Prostate gland (tissue), 2 donors: ENCODE measurements at places on chromosomes 7 and 10. TPM values are rescaled to one million over a fixed set of nuclear protein-coding genes. Genes with fewer than 3 reads are reported as not detected.

DNA sequence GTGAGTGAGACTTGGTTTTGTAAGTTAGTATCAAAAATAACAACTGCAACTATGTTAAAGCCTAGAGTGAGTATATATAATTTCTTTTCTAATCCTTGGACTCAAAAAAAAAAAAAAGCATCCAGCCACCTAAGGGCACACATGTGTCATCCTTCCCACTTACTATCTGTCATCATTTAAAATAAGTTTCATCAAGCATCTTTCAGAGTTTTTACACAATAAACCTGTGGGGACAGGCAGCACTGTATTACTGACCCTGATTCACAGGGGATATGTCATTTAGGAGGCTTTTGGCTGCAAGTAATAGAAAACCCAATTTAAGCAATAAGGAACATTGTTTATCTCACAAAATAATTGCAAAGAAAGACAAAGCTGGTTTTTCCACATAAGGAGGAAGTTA, 32.3 kb upstream of the OSBPL3 start:
- DNase-seq: no peak

GRCh38 chr7:156179872-156180390, 367.7 kb upstream of the SHH start:
- no peak for DNase-seq

DNA sequence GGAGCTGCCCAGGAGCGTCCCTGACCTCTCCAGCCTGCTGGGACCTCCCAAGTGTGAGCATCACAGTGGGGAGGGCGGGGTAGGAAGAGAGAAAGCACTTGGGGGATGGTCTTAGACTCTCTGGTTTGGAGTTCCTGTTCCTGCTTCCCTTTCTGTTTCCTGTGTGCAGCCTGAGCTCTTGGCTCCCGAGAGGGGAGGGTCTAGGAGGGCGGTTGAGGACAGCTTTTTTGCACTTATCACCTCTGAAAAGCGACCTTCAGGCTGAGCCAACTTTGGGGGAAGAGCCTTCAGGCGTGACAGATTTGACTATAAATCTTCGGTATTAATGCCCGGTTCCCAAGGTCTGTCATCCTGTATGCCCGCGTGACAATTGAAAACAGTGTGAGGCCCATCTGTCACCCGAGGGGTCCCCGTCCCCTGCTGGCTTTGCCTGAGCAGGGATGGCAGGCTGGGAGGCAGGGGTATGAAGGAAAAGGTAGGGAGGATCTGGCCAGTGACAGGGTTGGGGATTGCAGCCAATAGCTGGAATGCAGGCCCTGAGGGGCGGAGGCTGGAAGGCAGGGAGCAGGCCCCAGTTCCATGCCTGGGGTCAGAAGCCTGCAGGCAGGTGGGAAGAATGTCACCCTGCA, 78.6 kb downstream of the CDH23 start:
- no peak for DNase-seq

- DNase-seq: no peak
Measured at GRCh38 chr7:7148798-7149481, 33.4 kb upstream of the C1GALT1 start.

DNA sequence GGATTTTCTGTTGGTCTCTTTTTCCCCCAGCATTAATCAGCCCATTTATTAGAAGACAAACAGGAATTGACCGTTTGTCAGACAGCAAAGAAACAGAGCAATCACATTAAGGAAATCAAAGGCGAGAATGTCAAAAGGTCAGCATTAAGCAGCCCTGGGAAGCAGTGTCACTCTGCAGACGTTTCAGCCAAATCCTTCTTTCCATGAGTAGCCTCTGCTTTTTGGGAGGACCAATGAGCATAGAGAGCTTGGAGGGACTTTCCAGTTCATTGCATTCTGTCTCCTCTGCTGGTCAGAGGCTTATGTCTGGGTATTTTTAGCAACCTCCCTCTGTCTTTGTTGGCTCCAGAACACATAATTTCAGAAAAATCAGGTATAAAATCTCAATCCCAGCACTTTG, 481.4 kb downstream of the GALNT17 start:
- no peak for DNase-seq

DNA sequence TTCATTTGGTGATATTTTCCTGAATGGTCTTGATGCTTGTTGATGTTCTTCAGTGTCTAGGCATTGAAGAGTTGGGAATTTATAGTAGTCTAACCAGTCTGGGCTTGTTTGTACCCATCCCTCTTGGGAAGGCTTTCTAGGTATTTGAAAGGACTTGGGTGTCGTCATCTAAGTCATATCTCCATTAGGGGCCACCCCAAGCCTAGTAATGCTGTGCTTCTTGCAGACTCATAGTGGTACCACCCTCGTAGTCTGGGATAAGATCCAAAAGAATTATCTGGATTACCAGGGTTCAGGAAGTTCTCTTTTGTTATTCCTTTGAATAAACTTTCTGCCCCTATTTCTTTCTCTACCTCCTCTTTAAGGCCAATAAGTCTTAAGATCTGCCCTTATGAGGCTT, 319.4 kb upstream of the MYO3A start:
- no peak for DNase-seq

DNA sequence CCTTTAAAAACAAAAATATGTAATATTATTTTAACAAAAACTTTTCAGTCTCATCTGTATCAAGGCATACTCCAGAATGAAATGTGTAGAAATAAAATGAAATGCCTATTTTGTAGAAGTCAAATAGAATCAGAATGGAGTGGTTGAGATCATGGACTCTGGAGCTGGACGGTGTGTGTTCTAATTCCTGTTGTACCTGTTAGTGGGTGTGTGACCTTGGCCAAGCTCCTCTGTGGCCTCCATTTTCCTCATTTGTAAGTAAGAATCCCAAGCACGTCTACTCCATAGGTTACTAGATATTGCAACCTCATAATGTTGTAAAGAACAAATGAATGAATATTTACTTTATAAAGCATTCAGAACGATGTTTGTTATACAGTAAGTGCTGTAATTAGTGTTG, 74.9 kb downstream of the HDAC9 start:
- no peak for DNase-seq

- no peak for DNase-seq
Measured at GRCh38 chr7:103524042-103524907, 78.3 kb upstream of the SLC26A5 start.

DNA sequence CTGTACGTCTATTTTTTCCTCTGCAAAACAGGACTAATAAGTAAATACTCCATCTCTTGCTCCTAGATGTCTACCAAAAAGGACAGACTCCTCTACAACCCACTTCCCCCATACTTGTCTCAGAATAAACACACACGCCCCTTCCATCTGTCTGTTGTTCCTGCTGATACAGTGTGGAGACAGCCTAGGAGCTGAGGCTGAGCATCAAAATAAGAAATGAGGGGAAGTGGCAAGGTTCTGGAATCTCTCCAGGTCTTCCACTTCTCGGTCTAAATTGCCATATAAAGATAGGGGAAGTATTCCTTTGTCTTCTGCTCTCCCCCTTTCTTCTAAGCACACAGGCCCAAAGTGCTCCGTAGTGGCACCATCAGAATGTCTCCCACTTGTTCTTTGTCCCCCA, 30.8 kb upstream of the VSIR start:
- DNase-seq: no peak

DNA sequence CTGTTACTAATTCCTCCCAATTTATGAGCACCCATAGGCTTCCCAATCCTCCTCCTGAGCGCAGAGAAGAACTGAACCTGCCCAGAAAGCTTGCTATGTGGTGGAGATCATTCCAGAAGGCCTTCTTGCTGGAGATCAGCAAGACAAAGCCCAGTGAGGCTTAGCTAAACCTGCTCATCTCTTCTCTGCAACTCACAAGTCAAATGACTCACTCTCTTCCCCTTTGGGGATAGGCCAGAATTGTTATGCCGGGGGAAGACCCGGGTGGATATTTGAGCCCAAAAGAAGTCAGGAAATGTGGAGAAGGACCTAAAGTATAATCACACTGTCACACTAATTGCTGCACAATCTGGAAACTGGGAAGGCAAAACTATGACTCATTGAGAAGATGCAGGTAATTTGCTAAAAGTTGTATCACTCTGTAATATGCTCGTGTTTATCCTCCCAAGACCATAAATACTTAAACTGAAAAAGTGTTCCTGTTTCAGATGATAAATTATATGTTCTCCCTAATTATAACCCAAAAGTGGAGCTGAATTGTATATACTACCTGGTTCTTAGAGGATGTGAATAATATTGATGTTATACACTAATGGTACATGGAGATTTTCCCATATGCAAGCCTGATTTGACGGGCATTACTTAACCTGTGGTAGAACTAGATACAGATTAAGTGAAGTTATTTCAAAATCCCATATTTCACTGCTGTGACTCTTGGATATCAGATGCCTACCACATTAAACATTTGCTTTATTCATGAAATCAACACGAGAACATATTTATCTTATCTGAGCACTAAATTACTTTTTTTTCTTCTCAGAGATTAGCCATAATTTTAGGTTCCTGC, 6.4 kb downstream of the NEBL start:
- DNase-seq: no peak

DNA sequence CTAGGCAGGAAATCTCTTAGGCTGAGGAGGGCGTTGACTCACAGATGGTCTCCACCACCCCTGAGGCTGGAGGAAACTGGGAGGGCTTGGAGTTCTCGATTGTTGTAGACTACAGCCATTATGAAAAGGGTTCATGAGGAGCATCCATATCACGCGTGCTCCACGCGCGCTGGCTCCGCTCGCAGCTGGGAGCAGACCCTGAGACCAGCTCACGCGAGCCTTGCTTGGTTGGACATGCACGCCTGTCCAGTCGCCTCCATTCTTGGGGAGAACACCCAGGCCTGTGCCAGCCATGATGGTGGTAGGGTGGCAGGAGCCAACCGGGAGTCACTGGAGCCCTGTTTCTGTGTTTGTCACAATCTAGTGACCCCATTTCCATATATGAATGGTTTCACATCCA, 139.1 kb downstream of the TCERG1L start:
- DNase-seq: no peak

The ADIRF gene
- 347 TPM for total RNA-seq

The ZNF804B gene
- 0.05 TPM for total RNA-seq

The FAM25A gene
- total RNA-seq: not detected

The APBB1IP gene
- 1.3 TPM for total RNA-seq

The NRG3 gene
- 0.97 TPM for total RNA-seq

The NRP1 gene
- total RNA-seq: 37.1 TPM

The ASAH2 gene
- 1.9 TPM for total RNA-seq

The HMX2 gene
- total RNA-seq: not detected

The CCDC201 gene
- not detected for total RNA-seq

The ITPRIP gene
- 12.5 TPM for total RNA-seq

The ARHGEF35 gene
- total RNA-seq: 7.8 TPM

The ASL gene
- total RNA-seq: 24.0 TPM

The C10orf95 gene
- 0.85 TPM for total RNA-seq
